Stimulated activated CD8-positive, alpha-beta memory T cell treated with anti-CD3 and anti-CD28 coated beads, Interleukin-7, amount 100 ng/mL, for 4 hours (primary cell): ENCODE measurements at places on chromosomes 3 and 15.

- no peak for DNase-seq
Observed at GRCh38 chr3:179971280-179971679, 65.5 kb downstream of the PEX5L start.

DNA sequence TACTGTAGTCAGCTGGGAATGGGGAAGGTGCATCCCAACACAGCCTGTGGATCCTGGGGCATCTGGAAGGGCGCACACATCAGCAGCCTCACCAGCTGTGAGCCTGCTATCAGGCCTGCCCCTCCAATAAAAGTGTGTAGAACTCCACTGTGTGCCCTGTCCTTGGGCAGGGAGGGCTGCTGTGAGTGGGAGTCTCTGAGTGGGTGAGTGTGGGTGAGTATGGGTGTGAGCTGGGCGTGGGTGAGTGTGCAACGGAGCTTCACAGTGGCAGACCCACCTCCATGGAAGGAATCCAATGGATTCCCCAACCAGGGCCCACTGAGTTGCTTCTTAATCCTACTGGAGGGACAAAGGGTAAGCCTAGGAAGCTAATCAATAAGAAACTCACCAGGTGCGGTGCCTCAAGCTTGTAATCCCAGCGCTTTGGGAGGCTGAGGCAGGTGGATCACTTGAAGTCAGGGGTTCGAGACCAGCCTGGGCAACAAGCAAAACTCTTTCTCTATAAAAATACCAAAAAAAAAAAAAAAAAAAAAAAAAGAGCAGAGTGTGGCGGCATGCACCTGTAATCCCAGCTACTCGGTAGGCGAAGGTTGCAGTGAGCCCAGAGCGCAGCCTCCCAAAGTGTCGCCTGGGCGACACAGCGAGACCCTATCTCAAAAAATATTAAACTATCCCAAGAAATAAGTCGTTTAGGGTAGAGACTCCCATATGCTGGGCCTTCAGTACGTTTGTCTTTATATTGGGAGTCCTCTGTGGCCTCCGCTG lies 555 bp upstream of the RCCD1 start:
- DNase-seq, result no peak

- no peak for DNase-seq
Observed at GRCh38 chr3:57556459-57557084, 498 bp downstream of the PDE12 start.

- DNase-seq, result no peak
Observed at GRCh38 chr3:53716998-53717397, 129.2 kb downstream of the CHDH start.

- DNase-seq, result no peak
Observed at GRCh38 chr3:105688821-105689220, 180.0 kb downstream of the CBLB start.

DNA sequence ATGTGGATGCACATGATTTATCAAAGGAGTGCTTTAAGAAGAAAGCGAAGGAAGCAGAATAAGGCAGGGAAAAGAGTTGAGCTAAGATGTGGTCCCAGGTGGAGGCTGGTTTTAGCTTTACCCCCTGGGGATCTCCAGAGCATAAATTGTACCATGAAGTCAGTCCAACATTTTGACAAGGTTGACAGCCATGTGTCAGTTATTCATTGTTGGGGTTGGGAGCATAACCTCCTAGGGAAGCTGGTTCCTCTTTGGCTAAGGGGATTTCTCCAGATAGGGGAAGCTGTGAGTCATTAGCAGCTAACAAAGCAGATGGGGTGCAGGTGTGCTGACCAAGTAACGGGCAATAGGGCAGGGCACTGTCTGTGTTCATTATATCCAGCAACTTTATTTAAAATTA lies 123.7 kb upstream of the IGSF10 start:
- no peak for DNase-seq

DNA sequence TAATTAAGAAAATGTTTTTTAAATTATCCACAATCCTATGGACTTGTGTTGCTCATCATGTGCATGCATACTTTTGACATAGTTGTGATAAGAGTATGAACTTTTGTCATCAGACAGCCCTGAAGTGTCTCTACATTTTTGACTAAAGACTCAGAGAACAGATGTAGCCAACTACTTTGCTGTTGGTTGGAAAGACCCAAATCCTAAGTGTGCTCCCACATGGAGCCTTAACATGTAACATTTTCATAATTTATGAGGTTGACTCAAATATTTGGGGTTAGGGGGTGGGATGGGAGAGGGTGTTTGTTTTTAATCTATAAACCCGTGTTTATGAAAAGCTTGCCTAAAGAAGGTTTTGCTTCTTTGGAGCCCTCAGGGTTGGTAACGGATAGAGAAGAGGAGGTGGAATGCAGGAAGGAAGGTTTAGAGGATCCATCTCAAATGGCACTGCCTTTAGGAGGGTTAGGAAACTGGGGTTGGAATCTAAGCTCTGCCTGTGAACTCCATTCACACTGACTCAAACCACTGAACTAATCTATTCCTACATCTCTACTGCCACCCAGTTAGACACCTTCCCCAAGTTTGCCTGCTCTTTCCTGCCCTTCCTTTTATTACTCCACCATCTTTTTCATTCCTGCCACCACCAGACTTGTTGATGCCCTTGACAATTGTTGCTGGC lies 3.7 kb downstream of the BOC start:
- no peak for DNase-seq

GRCh38 chr15:34239151-34239808 lies 14.5 kb downstream of the EMC4 start:
- DNase-seq, result no peak

DNA sequence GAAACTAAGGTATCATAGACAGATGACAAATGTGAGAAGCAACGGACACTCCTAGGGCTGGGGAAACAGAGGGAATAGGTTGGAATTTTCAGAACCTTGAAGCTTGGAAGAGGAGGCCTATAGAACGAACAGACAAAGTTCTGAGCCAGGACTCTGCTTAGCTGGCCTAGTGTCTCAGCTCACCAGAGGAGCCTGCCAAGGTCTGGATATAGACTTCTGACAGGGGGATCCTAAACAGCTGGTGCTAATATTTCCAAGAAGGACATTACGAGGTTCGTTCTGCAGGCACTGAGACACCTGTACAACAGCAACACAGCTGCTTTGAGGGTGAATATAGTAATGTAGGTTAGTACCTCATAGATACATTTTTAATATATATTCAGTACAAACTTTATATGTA lies 266.3 kb downstream of the CHL1 start:
- no peak for DNase-seq

GRCh38 chr3:149801639-149802038 lies 9.3 kb upstream of the ANKUB1 start:
- DNase-seq, result no peak

DNA sequence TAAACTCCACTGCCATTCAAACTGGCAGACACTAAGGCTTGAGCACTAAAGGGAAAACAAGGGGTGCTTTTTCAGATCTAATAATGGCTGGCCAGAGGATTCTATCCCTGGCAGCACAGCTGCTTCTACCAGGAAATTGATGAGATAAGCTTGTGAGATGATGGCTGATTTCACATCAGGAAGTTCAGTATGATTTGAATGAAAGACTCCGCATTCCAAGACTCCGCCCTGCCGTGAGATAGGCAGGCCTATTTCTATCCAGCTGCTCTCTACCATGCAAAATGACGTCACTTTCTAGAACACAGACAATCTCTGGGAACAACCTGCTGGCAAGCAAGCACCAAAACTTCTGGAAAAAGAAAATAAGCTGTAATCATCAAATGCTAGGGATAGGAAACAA lies 171.8 kb downstream of the WDR76 start:
- DNase-seq, result no peak

- DNase-seq, result no peak
Observed at GRCh38 chr3:194607592-194608389, 25.4 kb downstream of the TMEM44 start.

DNA sequence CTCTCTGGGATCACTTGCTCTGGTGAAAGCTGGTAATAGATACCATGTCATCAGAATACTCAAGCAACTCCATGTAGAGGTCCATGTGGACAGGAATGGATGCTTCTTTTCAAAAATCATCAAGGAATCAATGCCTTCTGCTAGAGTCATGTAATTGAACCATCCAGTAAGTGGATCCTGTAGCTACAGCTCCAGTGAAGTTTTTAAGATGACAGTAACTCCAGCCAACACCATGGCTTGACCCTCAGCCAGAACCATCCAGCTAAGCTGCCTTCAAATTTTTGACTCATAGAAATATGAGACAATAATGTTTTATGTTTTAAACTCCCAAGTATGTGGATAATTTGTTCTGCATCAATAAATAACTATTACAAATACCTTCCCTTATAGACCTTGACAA lies 923.7 kb downstream of the EPHA3 start:
- no peak for DNase-seq

- DNase-seq, result no peak
Observed at GRCh38 chr3:98147179-98147578, at the start of gene OR5H14. Gene OR5H14 (plus strand): TSS chr3:98147479. CDS start chr3:98149386, 1,907 bp downstream.

DNA sequence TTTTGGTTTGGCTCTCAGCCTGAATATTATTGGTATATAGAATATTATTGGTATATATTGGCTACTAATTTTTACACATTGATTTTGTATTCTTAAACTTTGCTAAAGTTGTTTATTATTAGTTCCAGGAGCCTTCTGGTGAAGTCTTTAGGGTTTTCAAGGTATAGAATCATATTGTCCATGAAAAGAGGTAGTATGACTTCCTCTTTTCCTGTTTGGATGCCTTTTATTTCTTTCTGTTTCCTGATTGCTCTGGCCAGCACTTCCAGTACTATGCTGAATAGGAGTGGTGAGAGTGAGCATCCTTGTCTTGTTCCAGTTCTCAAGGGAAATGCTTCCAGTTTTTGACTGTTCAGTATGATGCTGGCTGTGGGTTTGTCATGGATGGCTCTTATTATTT lies 107.3 kb upstream of the LIPC start:
- no peak for DNase-seq

GRCh38 chr3:84077479-84077878 lies 881.3 kb upstream of the CADM2 start:
- DNase-seq, result no peak
